Smooth muscle cell of the brain vasculature (primary cell): ENCODE measurements at places on chromosomes 2 and 18.

GRCh38 chr2:226904592-226904991, 68.7 kb downstream of the RHBDD1 start:
- DNase-seq, result no peak

GRCh38 chr2:23430263-23430662, 45.3 kb downstream of the KLHL29 start:
- no peak for DNase-seq

- DNase-seq, result no peak
Observed at GRCh38 chr2:230872151-230872967, 7.6 kb downstream of the ITM2C start.

GRCh38 chr2:236162882-236163470, 5.2 kb downstream of the GBX2 start:
- no peak for DNase-seq

- no peak for DNase-seq
Observed at GRCh38 chr2:134359367-134360081, 105.7 kb downstream of the MGAT5 start.

GRCh38 chr2:64114912-64115277, 29.3 kb downstream of the PELI1 start:
- DNase-seq, result no peak

GRCh38 chr2:114729026-114729425, 286.6 kb downstream of the DPP10 start:
- DNase-seq, result no peak

DNA sequence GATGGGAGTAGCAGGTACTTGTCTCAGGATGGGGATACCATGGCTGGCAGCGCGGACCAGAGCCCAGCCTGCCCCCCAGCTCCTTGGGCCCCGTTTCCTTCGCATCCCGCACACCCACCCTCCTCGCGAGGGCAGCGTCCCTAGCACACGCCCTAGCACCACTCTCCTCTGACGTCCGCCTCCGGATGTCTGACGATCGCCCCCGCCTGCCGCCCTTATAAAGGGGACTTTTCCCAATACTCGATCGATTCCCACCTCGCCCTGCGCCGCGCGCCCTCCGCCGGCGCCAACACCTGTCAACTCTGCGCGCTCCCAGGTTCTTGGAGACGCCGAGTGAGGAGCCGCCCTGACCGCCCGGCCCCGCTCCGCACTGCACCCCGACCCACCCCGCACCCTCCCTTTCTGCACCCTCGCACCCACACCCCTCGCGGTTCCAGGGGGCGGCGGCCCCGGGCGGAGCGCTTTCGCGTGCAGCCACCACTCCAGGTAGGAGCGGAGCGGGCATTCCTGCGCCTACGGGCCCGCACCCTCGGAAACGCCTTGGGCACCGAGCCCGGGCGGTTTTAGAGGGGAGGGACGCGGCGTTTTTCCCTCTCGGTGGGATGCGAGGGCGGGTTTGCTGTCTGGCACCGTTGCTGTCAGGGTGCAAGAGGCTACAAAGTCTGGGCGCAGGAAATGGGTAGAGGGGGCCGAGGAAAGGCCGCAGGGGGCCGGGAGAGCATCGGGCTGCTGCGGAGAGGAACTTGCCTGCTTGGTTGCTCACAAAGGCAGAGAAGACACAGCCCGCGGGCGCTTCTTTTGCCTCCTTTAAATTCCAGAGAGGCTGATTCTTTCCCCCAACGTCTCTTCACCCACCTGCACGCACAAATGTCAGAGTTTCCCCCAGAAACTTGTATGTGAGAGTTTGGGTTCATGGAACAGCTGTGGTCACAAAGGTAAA, at the start of gene SLC5A7:
TSS of gene SLC5A7 (plus strand) at position 247 of the 940 bp plus-strand sequence. CDS start 1,632 bp downstream, outside the sequence.
- no peak for DNase-seq

- no peak for DNase-seq
Observed at GRCh38 chr2:217911283-217912097, 91.3 kb downstream of the TNS1 start.

GRCh38 chr2:212831671-212832199, 293.1 kb upstream of the ERBB4 start:
- no peak for DNase-seq

- no peak for DNase-seq
Observed at GRCh38 chr2:168939918-168940317, 38.8 kb downstream of the G6PC2 start.

DNA sequence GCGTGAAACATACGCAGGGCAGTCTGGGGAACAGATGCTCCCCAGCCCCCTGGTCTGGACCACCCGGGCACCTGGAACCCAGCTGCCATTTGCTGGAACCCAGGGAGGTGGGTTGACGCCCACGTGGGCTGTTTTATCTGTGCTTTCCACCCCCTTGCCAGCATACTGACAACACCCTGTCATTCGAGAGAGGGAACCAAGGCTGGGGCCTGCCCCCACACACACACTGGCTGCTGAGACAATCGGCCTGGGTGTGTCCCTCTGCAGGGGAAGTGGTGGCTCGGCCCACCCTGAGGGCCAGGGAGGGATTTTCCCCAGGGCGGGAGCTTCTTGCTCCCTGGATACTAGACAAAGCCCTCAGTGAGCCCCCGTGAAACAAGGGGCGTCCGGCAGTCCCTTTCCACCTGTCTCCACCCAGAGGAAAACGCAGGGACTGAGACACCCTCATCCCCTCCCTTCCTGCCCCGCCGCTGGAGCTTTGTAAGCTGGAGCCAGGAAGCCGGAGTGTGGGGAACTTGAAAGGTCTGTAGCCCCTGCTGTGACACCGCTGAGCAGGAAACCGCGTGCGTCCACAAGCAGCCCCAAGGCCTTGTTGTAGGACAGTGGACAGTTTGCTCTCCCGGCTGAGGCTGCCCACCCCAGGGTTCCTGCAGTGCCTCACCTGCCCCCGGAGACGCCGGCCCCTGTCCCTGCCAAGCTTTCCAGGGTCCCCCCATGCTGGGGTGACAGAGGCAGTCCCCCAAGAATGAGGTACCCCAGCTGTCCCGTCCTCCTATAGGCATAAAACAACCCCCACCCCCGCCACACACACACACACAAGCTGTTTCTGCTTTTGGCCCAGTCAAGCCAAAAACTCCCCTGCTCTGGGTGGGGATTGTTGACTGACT, 14.1 kb upstream of the KLF11 start:
- no peak for DNase-seq

DNA sequence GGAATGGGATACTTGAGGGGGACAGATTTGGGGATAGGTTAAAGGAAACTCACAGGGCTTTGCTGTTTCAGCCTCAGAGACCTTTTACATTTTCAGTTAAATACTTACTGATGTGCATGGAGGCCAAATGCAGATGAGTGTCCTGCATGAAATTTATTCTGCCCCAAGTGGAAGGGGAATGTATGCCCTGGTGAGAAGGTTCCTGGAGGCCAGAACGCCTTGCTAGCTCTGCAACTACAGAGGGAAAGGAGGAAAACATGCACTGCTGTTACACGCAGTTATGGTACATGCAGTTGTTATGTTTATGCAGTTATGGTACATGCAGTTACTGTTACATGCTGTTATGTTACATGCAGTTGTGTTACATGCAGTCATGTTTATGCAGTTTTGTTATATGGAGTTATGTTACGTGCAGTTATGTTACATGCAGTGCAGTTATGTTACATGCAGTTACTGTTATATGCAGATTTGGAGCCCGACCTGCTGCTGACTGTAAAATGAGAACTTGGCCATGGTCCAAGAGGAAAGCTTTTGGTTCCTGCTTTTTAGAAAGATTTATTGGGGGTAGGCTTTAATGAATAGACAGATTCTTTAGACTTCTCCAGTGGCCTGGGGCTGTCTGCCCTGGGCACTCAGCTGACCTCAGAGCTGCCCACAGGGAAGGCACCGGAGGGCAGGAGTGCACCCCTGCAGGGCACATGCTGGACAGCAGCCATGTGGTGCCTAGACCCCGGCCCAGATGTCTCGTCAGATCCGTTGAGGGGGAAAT, 84.1 kb downstream of the LDLRAD4 start:
- DNase-seq, result no peak

DNA sequence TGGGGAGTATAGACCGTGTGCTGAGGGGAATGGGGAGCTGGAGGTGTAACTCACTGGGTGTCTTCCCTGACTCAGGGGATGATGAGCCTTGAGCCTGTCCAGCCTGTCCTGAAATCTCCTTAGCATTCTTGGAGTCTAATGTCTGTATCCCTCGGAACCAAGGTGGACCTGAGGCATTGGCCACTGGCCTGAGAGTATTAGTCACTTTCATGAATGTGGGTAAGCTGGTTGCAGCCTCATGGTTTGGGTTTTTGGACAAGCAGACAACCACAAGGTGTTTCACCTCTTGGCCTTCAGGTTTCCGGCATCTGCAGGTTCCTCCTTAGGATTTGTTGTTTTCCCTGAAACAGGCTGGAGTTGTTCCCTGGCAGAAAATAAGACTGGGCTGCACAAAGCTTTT, 63.2 kb downstream of the PRKCE start:
- DNase-seq, result no peak

DNA sequence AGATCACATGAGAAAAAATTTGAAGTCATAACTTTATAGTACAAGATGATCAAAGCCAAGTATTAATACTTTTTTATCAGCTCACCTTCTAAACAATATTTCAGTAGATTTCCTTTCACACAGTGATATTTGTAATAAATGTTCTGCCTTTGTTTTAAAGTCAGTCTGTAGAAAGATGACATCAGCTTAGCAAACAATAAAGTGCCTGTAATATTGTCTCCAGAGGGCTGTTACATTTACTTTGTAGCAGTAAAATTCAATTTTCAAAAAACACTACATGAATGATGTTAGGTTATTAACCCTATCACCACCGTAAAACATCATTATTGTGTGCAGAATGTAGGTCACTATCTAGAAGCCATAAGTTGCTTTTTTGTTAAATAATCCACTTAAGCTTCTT, 49.6 kb downstream of the ZEB2 start:
- no peak for DNase-seq

GRCh38 chr2:84424152-84424551, 34.9 kb downstream of the SUCLG1 start:
- DNase-seq, result no peak

GRCh38 chr18:13423352-13423751, 204.8 kb downstream of the LDLRAD4 start:
- DNase-seq, result no peak

- DNase-seq, result no peak
Observed at GRCh38 chr18:74942319-74942910, 266.5 kb downstream of the PTGR3 start.

DNA sequence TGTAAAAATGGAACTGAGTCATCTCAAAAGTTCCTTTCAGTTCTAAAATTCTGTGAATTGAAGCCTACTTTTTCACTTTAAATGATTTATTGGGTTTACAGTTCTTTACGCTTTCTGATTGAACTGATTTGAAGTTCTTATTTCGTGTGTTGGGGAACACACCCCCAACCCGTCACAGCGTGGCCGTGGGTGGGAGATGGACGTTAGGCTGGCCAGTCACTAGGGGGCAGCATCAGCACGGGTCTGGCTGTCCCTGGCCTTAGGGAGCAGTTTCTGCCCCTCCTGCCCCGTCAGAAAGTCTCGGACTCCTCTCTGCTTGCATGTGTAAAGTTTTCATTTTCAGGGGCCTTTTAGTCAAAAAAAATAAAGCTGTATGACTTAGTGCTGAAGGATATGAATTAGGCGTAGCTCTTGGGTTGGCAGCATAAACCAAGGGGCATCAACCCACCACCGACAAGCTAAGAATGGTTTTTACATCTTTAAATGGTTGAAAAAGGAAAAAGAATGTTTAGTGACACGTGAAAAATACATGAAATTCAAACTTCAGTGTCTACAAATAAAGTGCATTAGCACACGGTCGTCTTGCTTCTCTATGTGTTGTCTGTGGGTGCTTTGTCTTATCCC, 63.4 kb downstream of the ZCCHC2 start:
- DNase-seq, result peak; percentile 26

DNA sequence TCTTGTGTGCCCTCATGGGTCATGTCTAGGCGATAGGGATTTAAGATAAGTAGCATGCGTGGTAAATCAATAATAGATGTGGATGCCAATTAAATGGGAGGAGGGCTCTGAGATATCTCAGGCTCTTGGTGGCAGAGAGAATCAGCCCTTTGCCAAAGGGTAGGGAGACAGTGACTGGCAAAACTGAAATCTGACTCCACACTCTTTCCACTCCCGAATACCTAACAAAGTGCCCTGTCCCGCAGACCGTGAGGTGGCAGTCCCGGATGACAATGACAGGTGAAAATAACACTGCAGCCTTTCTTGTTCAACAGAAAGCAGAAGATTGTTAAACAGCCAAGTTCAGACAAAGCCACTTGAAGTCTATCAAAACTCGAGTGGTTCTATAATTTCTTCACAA, 47.0 kb downstream of the C2orf76 start:
- no peak for DNase-seq

GRCh38 chr2:102768892-102769291, 7.1 kb downstream of the TMEM182 start:
- DNase-seq, result no peak

GRCh38 chr2:199606193-199606780, 148.5 kb upstream of the SATB2 start:
- no peak for DNase-seq

GRCh38 chr2:197152451-197153228, 157.9 kb downstream of the ANKRD44 start:
- no peak for DNase-seq

DNA sequence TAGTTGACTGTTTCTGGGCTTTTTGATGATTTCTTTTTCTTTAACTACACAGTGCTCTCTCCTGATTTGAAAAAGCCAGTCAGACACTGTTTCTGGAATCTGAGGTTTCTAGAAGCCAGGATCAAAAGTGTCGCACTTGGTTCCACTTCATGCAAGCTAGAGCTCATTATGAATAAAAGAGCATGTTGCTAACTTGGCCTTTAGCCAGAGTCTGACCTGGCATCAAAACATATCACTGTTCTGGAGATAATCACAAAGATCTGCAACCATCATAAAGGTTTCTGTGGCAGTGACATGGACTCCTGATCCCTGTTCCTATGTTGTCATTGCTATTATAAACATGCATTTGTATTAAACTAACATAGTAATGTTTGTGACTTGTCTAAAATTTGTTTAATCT, 76.1 kb upstream of the MAPRE2 start:
- no peak for DNase-seq
